Caco-2 (cell line): ENCODE measurements at places on chromosomes 3 and 15. TPM values are rescaled to one million over a fixed set of nuclear protein-coding genes. Genes with fewer than 3 reads are reported as not detected.

GRCh38 chr3:43650345-43650744 is 28.5 kb upstream of the ANO10 start:
- DNase-seq, result no peak
- no peaks in the 10 kb centered on the region for H3K36me3 ChIP-seq
- H3K27me3 ChIP-seq, result no peaks in the 10 kb centered on the region
- H3K4me1 ChIP-seq, result peaks cover 5% of the 10 kb centered on the region; the same call in 1 of the 2 replicates
- H3K27ac ChIP-seq, result no peak overlapping the region
- H3K4me3 ChIP-seq, result no peak overlapping the region

DNA sequence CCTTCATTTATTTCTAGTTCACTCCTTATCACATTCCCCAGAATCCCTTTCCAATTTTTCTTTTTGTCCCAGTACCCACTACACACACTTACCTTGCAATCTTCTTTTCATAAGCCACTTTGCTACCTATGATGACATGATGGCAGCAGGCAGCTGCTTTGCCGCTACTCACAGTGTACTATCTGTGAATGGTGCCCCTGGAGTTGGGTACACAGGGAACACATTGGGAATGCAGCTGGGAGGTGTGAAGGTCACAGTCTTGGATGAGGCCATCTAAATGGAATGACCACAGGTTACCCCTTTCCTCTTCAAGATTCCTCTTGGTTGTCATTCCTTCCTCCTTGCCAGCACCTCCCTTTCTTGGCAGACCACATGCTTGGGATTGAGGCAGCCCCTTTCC is 20.8 kb upstream of the TNIK start:
- no peaks in the 10 kb centered on the region for H3K36me3 ChIP-seq
- no peaks in the 10 kb centered on the region for H3K4me1 ChIP-seq
- no peak for DNase-seq
- H3K27me3 ChIP-seq, result no peaks in the 10 kb centered on the region
- no peak overlapping the region for H3K4me3 ChIP-seq

DNA sequence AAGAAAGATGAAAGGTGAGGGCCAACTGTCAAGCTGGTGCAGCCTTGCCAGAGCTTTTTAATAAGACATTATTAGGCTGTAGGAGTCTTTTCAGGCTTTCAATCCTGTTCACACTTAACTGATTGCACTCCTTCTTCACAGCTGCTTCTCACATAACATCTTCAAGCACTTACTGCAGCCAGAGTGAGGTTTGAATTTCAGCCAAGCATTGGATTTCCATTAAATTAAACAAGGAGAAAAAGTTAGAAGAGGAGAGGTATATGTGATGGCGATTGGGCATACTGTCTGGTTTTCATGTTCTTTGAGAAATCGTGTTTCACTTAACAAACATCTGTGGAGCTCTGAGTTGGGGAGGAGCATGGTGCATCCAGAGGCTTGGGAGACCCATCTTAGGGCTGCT is 392.8 kb upstream of the LRRC3B start:
- no peak overlapping the region for H3K4me3 ChIP-seq
- H3K27ac ChIP-seq, result no peak overlapping the region
- no peaks in the 10 kb centered on the region for H3K27me3 ChIP-seq
- H3K36me3 ChIP-seq, result no peaks in the 10 kb centered on the region
- no peaks in the 10 kb centered on the region for H3K4me1 ChIP-seq
- no peak for DNase-seq

GRCh38 chr3:148379763-148380382 is 317.8 kb upstream of the AGTR1 start:
- no peaks in the 10 kb centered on the region for H3K36me3 ChIP-seq
- no peak overlapping the region for H3K4me3 ChIP-seq
- H3K27me3 ChIP-seq, result no peaks in the 10 kb centered on the region
- H3K4me1 ChIP-seq, result no peaks in the 10 kb centered on the region

GRCh38 chr3:187626581-187626980 is 43.6 kb downstream of the SST start:
- H3K27ac ChIP-seq, result no peak overlapping the region
- H3K36me3 ChIP-seq, result no peaks in the 10 kb centered on the region
- H3K27me3 ChIP-seq, result no peaks in the 10 kb centered on the region
- H3K4me1 ChIP-seq, result no peaks in the 10 kb centered on the region
- DNase-seq, result no peak

The CYP8B1 gene
- not detected in 2 replicates for total RNA-seq

The SPSB4 gene
- not detected in 2 replicates for total RNA-seq

The NR1I2 gene
- not detected in 2 replicates for total RNA-seq
